ENCODE measurements at places on chromosomes 12 and 14.

DNA sequence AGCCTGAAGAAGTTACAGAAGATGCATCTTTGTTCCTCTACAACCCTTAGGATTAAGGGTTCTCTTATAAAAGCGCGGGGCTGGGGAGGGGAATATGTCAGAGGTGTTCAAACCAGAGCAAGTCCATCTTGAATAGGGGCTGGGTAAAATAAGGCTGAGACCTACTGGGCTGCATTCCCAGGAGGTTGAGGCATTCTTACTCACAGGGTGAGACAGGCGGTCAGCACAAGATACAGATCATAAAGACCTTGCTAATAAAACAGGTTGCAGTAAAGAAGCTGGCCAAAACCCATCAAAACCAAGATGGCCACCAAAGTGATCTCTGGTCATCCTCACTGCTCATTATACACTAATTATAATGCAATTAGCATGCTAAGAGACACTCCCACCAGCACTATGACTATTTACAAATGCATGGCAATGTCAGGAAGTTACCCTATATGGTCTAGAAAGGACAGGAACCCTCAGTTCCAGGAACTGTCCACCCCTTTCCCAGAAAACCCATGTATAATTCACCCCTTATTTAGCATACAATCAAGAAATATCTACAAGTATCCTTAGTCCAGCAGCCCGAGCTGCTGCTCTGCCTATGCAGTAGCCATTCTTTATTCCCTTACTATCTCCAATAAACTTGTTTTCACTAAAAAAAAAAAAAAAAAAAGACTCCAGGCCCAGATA is 108.1 kb upstream of the FOXN3 start:
- no peak for DNase-seq

GRCh38 chr14:91241863-91242262 is 2.6 kb downstream of the GPR68 start:
- no peak for DNase-seq

DNA sequence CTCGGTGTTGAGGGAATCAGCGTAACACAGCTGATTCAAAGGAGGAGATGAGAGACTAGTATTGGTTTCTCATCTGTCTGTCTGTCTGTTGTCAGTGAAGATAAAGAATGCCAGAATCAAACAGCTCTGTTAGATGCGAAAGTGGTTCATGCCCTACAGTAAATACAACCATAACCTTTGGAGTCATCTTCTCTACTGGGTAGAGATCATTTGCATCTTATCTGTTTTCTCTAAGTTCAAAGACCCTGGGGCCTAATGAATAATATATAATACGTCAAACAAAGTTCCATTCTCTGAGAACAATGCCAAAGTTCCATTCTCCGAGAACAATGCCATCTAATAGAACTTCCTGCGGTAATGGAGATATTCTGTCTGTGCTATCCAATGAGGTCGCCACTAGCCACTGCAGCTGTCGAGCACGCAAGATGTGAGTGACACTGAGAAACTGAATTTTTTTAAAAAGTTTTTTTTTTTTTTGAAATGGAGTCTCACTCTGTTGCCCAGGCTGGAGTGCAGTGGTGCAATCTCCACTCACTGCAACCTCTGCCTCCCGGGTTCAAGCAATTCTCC is 6.6 kb downstream of the IL31 start:
- DNase-seq, result no peak

DNA sequence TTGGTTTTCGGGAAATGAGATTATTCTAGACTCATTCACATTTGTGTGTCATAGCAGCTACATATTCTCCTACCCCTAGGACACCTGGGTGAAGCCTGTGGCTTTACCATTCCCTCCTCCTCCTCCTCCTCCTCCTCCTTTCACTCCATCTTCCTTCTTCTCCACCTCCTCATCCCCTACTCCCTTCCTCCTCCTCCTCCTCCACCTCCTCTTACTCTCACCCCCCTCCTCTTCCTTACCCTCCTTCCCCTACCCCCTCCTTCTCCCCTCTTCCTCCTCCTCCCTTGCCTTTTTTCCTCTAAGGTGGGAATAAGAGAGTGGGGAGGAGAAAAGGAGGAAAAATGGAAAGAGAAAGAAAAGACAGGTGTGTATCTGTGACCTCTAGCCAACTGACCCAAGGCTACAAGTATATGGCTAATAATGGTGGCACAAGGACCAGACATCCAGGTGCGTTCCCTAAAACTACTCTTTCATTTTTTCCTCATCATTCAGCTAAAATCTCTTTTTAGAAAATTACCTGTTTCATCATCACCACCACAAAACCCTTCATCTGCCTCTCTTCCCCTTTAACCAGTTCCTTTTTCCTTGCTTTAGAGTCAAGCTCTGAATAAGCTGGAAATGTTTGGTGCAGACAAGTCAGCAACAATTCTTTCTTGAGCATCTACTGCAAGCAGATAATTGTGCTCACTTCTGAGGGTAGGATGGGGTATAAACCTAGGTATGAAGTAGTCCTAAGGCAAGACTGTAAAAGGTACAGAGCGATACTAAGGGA is 149.8 kb upstream of the FOXN3 start:
- DNase-seq, result no peak

DNA sequence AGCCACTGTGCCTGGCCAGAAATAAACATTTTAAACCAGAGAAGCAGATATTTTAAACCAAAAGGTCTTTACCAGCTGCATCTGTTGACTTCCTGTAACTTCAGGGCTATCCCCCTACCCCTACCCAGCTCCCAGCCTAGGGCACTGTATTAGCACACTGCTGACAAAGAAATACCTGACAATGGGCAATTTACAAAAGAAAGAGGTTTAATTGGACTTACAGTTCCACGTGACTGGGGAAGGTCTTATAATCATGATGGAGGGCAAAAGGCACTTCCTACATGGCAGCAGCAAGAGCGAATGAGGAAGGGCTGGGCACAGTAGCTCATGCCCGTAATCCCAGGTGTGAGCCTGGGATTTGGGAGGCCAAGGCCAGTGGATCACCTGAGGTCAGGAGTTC is 26.0 kb downstream of the GEMIN2 start:
- DNase-seq, result no peak

GRCh38 chr14:71550367-71550766 is 381.9 kb upstream of the RGS6 start:
- DNase-seq, result no peak

GRCh38 chr14:47065326-47065725 is 413.7 kb upstream of the RPL10L start:
- DNase-seq, result no peak

- no peak for DNase-seq
These were observed 56.1 kb downstream of the KCNJ8 start for GRCh38 chr12:21718403-21718802.

- no peak for DNase-seq
These were observed 35.5 kb upstream of the SOCS2 start for GRCh38 chr12:93536766-93537488.

DNA sequence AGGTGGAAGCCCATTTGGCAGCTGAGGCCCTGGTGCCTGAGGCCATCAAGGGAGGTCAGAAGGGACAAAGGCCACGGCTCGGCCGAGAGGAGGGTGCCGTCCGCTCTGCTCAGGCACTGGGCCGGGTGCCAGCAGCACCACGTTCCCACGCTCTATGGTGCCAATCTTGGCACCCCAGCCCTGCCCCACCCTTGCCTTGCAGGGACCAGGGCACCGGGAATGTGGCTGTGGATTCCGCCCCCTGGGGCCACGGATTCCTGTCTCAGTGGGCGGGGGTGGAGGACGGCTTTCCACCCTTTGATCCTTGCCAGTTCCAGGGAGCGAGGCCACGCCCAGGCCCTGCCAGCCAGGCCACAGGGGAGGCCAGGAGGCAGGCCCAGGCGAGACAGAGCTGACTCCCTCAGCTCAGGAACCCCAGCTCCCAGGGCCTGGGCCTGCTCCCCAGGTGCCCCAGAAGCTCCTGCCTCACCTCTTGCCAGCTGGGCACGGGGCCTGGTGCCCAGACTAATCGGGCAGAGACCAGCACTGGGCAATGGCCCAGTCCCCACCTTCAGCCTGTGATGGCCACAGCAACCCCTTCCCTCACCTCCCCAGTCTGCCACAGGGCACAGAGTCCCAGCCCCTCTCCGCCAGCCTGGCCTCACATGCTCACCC is 26.4 kb upstream of the GPR132 start:
- DNase-seq, result peak; percentile 94

DNA sequence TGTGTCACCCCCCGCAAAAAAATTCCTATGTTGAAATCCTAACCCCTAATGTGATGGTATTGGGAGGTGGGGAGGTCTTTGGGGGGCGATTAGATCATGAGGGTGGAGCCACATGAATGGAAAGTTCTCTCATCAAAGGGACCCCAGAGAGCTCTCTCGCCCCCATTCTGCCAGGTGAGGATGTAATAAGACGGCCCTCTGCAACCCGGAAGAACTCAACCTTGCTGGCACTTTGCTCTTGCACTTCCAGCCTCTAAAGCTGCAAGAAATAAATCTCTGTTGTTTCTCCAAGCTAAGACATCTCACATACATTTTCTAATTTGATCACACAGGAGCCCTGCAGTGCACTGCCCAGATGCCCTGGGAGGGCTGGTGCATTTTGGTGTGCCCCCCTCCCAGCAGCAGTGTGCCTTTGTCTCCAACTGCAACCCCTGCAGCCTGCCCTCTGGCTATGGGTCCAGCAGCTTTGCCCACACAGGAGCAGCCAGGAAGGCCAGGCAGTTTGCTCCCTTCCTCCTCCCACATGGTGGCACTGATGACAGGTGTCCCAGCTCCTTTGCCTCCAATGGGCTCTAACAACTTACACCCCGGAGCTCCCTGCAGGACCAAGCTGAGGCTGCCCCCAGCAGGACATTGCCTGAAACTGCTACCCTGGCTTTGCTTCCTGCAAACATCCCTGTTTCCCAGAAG is 59.3 kb downstream of the C14orf132 start:
- DNase-seq, result peak; percentile 70

DNA sequence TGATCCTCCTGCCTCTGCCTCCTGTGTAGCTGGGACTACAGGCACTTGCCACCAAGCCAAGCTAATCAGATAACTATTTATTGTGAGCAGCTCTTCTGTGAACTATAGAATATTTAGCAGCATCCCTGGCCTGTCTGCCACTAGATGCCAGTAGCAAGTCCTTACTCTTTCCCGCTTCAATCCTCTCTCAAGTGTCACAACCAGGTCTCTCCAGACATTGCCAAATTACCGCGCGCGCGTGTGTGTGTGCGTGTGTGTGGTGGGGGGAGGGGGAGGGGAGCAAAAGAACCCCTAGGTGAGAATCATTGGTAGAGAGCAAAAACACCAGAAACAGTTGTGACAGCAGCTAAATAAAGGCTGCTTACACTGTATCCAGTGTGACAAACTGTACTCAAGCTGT is 49.9 kb downstream of the PPP2R5E start:
- no peak for DNase-seq

- no peak for DNase-seq
These were observed 334.9 kb upstream of the DIO2 start for GRCh38 chr14:80545935-80546854.

GRCh38 chr12:3959799-3960560 is 86.8 kb upstream of the PARP11 start:
- no peak for DNase-seq

DNA sequence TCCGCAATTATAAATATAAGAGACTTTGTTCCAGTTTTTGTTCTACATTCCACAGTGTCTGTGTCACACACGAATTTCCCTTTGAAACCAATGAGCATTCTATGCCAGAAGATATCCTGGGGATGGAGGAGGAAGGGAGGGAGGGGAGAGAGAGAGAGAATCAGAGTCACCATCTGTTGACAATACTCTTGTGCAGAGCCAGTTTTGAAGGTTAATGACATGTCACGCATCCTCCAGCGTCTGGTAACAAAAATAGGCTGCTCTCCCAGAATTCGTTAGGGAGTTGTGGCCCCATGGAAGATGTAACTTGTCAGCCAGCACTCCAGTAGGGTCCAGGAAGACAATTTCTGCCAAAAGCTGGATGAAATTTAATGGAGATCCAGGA is 213.5 kb upstream of the KRR1 start:
- no peak for DNase-seq

- no peak for DNase-seq
These were observed 9.2 kb downstream of the RAB21 start for GRCh38 chr12:71763677-71764379.

Measured in PC-9 (cell line).